ENCODE measurements at places on chromosomes 16 and 17.

GRCh38 chr16:65314627-65315008 is 192.8 kb upstream of the CDH11 start:
- DNase-seq = no peak

DNA sequence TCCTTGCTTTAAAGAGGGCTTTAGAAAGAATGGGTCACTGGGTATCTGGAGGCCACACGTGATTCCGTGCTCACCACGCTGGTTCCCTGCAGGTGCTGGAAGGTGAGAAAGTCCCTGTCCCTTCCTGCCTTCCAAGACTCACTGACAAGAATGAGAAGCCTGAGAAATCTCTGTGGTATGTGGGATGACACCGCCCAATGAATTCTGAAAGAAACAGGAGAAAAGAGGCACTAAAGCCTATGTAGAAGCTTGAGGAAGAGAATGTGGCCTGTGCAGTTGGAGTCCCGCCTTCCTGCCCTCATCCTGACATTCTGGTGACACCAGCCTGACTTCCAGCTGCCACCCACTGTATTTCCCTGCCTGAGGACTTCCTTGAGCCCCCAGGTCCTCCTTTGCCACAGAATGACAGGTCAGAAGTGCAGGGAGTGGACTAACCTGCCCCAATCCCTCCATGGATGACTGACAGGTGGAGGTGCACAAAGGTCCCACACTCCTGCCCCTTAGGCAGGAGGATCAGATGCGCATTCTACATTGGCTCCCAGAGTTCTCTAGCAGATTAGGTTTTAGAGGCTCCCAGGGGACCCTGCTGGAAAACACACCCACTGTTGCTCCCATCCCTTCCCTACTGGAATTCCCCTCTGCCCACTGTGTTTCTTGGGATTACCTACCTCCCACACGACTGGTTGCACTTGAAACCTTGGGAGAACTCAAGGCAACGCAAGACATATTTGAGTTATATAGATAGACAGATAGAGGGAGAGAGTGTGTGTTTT is 38.6 kb upstream of the TENT4B start:
- no peak for DNase-seq

GRCh38 chr17:51848451-51848850 is 310.1 kb downstream of the CA10 start:
- DNase-seq = no peak

DNA sequence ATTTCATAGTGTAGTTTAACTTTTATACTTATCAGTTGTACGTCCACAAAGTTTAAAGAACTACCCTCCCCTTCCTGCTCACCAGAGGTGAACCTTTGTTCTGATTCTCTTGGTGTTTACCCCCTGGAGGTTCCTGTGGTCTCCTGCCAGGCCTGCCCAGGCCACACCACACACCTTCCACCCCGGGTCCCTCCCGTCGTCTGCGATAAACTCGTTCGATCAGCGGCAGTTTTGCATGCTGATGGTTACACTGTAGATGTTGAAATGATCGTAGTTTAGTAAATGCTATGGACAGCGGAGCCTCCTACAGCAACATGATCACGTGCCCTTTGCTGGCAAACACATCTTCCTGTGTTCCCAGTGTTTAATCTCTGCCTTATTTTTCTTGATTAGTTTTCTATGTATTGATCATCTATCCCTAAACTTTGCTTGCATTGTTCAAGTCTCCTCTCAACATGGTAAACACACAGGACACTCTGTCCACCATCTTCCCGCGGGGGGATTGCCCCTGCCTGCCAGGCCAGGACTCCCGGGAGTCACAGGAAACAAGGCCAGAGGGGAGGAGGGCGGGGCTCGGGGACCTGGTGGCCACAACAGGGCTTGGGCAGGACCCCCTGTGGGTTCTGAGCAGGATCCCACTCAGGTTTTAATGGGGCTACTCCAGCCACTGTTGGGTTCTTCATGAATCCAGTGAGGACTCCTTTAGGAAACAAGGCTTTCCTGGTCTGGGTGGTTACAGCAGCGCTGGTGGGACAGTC is 2.8 kb upstream of the ACSF3 start:
- no peak for DNase-seq

DNA sequence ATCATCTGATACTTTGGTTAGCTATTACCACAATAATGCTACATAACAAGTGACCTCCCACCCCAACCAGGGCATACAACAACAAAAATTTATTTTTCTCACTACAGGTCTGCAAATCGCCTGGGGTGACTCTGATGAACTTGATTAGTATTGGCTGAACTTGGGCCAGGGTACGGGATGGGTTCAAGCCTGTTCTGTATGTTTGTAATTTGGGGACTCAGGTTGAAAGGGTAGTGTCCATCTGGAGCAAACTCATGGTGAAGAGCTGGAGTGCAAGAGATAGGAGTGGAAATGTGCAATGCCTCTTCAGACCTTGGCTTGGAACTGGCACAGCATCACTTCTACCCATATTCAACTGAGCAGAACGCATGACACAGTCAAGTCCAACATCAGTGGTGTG is 16.3 kb upstream of the NKD1 start:
- no peak for DNase-seq

Measured in stimulated activated CD4-positive, alpha-beta T cell treated with anti-CD3 and anti-CD28 coated beads, Interleukin-4, amount 100 ng/mL, for 24 hours (primary cell).